ENCODE measurements at places on chromosomes 5 and 9.

GRCh38 chr5:94545870-94546625 is 72.4 kb downstream of the KIAA0825 start:
- no peak for DNase-seq

DNA sequence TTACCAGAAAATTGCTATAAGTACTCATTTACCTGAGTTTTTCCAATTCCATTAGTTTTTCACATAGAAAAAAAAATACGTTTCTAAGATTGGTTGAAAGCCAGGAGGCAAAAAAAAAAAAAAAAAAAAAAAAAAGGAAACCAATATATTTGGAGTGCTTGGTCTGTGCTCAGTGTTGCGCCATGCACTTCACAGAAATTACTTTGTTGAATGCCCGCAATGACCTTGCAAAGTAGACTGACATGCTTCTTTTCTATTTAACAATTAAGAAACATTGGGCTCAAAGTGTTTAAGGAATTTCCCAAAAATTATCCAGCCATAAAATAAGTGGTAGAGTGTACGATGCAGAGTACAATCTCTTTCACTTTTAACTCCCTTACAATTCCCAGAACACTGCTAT is 65.2 kb upstream of the PAPPA start:
- no peak for DNase-seq

DNA sequence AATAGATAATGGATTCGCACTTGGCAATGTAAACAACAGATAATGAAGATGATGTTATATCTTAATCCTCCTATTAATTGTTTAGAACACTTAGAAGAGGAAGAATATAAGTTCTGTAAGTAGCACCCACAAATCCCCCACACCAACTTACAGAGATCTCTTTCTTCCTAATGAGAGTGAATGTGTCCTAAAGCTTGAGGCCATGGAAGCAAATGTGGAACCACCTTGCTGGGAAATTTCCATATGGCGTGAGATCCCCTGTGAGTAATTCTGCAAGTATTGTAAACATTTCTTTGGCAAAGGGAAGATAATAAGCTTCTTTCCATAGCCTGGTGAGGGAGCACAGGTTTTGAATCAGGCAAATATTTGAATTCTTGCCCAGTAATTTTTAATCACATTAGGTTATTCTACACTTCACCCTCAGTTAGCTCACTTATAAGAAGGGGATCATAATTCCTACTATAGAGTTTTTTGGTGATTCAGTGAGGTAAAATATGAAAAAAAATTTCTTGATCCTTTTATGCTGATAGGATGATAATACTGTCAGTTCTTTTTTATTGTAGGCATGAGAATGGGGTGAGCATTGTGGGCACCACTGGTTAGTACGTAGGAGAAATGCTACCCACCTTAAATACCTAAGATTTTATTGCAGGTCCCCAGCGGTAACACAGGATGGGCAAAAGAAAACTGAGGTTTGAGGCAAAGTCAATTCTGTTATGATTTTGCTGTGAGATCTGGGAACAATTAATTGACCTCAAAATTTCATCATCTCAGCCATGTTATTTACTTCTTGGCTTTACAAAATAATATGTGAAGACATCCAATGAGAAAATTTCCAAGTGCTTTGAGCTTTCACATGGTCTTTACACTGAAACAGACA is 574.8 kb downstream of the PSAT1 start:
- DNase-seq = no peak

GRCh38 chr9:13436591-13436990 is 157.1 kb upstream of the MPDZ start:
- DNase-seq = no peak

GRCh38 chr5:169100735-169101075 is 200.2 kb downstream of the SLIT3 start:
- no peak for DNase-seq

DNA sequence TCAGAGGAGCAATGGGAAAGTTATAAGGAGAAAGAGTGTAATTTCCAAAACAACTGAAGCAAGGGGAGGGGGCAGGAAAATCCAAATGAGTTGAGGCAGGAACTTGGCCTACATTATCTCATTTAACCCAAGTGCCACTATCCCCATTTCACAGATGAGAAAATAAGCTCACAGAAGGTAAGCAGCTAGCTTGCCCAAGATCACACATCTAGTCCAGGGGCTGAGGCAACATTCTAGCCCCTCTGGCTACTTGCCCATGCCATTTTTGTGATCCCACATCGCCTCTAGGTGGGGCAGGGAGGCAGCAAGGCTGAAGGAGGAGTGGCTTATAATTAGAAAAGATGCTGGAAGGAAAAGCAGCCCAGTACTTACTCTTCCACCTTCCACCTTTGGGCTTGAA is 2.6 kb upstream of the PSIP1 start:
- DNase-seq = peak; percentile 64

GRCh38 chr9:33136721-33137670 is 30.1 kb downstream of the B4GALT1 start:
- DNase-seq = no peak

GRCh38 chr5:1065143-1065750 is 46.6 kb downstream of the SLC12A7 start:
- no peak for DNase-seq

DNA sequence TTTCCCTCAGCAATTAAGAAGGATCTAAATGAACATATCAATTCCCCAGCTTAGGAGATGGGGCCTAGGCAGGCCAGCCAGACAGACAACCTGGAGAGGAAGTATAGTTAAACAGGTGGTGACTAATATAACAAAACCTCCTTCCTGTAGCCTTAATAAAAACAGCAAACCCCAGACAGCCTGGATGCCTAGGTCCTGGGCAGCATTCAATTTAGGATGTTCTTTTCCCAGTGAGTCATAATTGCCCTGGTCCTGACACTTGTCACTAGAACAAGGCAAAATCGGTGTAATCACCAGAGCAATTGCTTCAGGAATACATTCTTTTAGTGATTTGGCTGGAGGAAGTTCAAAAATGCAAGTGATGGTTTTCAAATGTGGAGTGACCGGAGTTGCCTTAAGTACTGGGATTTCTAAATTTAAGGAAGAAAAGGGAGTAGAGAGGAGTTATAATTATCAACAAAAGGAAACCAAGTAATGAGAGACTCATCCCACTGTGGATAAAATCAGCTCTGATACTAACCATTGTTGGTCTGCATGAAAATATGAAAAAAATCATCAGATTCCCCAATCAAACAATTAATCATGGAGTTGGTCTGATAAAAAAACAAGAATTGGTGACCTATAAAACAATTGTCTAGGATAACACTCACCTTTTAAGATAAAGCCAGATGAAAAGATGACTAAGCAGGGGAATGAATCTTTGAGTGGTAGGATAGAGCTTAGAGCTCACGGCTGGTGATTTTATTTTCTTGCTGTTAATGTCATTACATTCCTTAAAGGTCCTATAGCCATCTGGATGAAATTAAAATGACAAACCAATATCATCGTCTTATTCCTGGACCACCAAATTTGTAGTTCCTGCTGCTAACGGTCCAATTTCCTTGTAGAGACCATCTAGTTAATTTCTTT is 39.0 kb upstream of the TARS1 start:
- DNase-seq = no peak

- DNase-seq = peak; percentile 25
Observed at GRCh38 chr9:21455320-21455719, 15.1 kb downstream of the IFNA1 start.
